CD4-positive, alpha-beta T cell treated with Interferon alpha-2 for 1 hour (primary cell): ENCODE measurements at places on chromosomes 1 and 21.

DNA sequence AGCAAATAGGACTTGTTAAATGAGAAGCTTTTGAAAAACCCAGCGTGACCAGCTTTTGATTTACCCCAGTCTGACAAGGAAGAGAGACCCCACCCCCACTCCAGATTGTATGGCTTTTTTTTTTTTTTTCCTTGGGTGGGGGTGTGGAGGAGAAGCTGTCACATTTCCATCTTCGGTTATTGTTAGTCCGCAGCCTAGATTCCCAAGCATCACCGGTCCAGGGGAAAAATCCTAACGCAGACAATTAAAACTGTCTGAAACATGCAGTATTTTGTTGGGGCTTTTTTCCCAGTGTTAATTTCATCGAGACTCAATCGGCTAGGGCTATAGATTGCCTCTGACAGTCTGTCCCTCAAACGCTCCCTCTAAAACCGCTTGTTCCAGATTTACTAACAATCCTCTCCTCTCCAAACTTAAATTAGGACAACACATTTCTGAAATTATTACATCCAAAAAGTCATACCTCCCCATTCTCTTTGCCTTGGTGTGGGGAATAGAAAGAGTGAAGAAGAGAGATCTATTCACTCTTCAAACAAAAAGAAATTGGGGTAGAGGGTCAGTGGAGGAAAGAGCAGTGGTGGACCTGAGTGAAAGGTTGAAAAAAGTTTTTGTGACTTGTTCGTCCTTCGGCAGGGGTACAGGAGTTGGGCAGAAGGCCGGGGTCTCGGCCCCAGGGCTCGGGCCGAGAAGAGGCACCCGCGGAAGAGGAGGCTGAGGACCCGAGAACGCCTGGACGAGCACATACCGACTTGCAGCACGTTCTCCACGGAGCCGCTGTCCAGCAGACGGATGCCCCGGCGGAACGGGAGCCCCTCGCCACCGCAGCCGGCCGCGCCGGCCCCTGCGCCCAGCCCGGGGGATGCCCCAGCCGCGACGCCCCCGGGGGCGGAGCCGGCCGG is 1.1 kb downstream of the ZSWIM5 start:
- peak; percentile 19 for DNase-seq

DNA sequence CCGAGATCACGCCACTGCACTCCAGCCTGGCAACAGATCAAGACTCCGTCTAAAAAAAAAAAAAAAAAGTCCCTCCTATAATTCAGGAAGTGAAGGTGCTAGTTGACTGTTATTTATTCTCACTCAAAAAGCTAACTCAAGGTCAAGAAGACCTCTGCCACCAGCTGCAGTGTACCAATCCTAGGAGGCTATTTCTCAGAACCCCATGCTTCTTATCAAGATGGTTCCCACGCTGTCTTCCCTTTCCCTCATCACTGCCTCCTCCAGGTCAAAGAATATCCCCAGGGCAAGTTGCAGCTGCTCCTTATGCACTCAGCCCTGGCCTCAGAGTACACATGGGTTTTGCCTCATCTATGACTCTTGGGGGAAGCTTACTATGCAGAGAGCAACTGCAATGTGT is 53.6 kb downstream of the RERE start:
- no peak for DNase-seq

- DNase-seq, result no peak
These were observed 10.2 kb upstream of the HNRNPR start for GRCh38 chr1:23354245-23354644.

GRCh38 chr1:30507401-30508174 is 215.8 kb downstream of the MATN1 start:
- no peak for DNase-seq

- DNase-seq, result no peak
These were observed 22.8 kb downstream of the ALG14 start for GRCh38 chr1:95049935-95050334.

DNA sequence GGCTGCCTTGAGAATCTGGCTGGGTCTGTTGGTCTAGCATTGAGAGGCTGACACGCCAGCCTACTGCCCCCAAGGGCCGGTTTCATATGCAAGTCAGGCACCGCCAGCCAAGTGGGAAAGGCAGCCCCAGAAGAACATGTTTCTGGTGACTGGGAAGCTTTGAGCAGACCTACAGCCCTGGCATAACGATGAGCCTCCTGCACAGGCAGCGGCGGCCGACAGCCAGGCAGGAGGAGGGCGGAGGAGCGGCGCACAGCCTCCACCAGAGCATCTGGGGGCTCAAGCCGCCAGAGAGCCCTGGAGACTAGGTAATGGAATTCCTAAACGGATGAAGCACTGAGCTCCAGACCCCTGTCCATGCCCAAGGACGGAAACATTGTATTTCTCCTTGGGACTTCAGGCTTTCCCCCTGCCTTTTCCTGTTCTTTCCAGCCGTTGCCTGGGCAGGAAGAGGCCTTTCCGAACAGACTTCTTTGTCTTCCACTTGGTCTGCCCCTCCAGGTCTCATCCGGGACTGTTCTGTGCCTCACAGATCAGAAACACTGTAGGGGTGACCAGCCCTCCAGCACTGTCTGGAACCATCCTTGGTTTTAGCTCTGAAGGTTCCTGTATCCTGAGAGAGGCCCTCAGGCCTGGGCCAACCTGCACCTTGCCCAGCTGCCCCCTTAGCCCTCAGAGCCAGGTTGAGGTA is 59.5 kb downstream of the IRF2BP2 start:
- no peak for DNase-seq

- DNase-seq, result no peak
These were observed 106.8 kb downstream of the TOMM20 start for GRCh38 chr1:235021815-235022214.

DNA sequence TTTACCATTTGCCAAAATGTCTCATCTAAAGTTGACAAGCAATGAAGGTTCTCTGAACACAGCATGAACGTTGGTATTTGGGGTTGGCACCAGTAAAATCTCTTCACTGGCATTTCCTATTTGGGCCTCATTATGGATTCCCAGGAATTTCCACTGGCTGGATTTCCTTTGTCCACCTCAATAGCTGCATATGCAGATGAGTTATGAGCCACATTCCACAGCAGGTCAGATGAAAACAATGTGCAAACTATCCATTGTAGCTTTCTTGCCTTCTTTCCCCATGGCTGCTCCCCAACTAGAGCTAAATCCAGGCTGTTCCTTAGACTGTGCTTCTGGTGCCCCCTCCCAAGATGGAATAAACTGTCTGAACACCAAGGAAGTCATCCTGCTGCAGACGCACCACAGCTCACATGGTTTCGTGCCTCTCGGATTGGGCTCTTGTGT is 168.1 kb upstream of the FGGY start:
- DNase-seq, result no peak

DNA sequence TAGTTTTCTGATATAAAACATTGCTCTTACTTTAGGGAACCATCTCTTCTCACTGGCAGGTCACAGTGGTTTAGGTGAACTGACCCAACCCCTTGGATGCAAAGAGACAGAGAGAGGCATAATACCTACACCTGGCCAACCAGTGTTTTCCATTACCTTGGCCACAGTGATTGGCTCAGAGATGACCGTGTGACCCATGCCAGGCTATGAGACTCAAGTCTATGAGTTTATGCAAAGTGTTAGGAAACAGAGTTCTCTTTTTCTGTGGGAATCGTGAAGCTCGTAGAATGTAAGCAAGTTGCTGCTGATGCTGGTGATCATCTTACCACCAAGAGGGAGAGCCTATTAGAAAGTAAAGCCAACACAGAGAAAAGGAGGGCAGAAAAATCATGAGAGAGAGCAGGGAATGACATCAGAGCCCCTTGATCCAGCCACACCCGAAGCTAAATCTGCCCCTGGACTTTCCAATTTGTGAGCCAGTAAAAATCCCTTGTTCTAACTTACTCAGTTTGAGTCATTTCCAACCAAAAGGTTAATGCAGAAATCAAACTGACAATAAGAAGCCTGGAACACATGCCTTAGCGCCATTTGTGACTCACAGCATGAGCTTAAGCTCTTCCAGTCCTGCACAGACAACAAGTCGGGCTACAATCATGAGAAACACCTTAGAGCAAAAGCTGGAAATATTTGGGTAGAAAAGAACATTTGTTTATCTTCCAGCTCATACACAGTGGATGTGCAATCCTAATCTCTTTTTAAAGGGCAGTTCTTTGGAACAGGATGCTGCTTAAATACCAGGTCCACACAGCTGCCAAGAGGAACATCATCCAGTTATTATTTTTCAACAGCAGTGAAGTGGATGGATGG is 81.3 kb upstream of the KAZN start:
- DNase-seq, result no peak

DNA sequence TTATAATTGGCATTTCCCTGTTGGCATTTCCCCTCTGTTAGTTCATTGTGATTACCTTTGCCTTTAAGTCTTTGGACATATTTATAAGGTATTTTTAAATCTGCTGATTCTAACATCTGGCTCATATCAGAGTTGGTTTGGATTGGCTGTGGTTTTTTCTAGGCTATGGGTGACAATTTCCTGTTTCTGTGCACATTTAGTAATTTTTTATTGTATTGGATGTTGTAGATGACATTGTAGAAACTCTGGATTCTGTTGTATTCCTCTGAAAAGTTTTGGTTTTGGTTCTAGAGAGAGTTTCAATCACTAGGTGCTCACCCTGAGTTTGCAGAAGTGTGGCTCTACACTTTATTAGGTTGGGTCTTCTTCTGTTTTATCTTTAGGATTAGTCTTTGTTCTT is 110.1 kb upstream of the ARHGEF16 start:
- no peak for DNase-seq

GRCh38 chr1:236893626-236894545 is 98.8 kb downstream of the MTR start:
- DNase-seq, result no peak

- no peak for DNase-seq
These were observed at the start of gene DDR2 for GRCh38 chr1:162632217-162632666. DDR2 (plus strand) TSS chr1:162632464; CDS start chr1:162719064, 86,600 bp downstream.

GRCh38 chr1:77336729-77337128 is 54.9 kb downstream of the AK5 start:
- no peak for DNase-seq

DNA sequence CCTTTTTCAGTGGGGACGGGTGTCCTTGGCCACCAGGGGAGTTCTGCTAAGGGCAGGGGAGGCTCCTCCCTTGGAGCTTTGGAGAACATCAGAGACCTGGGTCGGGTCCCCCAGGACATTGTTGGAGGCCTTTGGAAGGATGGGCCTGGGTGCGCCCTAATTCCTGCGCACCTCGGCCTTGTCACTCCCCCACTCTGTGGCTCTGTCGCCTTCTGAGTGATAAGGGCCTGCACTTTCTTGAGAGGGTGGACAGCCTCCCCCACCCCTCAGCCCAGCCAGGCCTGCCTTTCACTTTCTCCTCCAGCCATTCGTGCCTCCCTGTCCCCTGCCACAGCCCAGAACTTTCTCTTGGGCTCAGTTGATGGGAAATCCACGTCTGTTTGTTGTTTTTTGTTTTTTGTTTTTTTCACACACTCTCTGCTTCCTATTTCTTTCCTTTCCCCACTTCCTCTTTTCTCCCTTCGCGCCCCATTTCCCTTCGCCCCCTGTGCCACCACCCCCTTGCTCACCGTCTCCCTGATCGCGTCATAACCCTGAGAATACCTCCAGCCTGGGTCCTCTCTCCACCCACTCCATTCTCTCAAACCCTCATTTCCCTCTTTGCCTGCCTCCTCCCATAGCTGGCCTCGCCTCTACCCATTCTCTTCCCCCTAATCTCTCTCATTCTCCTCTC is 85.6 kb downstream of the PAX7 start:
- DNase-seq, result no peak

- DNase-seq, result no peak
These were observed 209.9 kb downstream of the GRIK3 start for GRCh38 chr1:36824390-36824861.
